ENCODE measurements at places on chromosomes 6 and 20. TPM values are rescaled to one million over a fixed set of nuclear protein-coding genes. Genes with fewer than 3 reads are reported as not detected.

DNA sequence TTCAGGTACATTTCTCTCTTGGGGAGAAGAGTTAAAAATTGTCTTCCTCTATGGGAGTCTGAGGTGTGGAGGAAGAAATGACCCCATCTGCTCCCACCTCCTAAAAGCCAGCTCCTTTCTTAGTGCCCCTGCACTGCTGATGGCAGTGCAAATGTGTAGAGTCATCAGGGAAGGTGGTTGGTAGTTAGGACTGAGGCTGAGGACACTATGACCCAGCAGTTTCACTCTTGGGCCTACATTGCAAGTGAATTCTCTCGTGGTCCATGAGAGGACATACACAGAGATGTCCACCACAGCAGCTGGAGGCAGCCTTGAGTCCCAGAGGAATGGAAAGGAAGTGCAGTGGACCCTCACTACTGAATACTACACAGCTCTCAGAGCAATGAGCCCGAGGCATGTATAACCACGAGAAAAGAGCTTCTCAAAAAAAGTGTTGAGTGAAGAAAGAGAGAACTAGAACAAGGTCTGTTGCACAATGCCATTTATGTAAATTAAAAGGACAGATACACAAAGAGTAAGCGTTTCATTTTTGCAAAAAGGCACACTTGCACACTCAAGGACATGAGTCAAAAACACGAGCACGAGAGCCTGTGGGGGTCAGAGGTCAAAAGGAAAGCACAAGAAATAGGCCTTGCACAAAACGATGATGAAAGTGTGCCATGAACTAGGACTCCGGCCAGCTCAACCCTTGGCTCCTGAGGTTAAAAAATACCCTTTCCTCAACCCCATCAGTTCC, 308.2 kb upstream of the PRND start:
- peaks cover 3% of the 10 kb centered on the region for H3K27me3 ChIP-seq
- H3K36me3 ChIP-seq = no peaks in the 10 kb centered on the region
- no peak for DNase-seq
- no peak overlapping the region for H3K27ac ChIP-seq
- H3K4me1 ChIP-seq = no peaks in the 10 kb centered on the region

PRDM1 gene
- polyA plus RNA-seq = 2.5 TPM

GCNT2 gene
- 2.4 TPM for polyA plus RNA-seq

- H3K4me3 ChIP-seq = no peak overlapping the region
- H3K4me1 ChIP-seq = no peaks in the 10 kb centered on the region
- DNase-seq = peak; percentile 13
- H3K36me3 ChIP-seq = no peaks in the 10 kb centered on the region
- no peaks in the 10 kb centered on the region for H3K27me3 ChIP-seq
Observed at GRCh38 chr6:97726378-97726777, 443.4 kb upstream of the MMS22L start.

WFDC12 gene
- polyA plus RNA-seq = not detected

GRCh38 chr6:156976216-156977127, 199.3 kb downstream of the ARID1B start:
- DNase-seq = peak; percentile 79
- H3K27ac ChIP-seq = peak overlapping the region; percentile 37
- no peaks in the 10 kb centered on the region for H3K27me3 ChIP-seq
- H3K36me3 ChIP-seq = no peaks in the 10 kb centered on the region

DNA sequence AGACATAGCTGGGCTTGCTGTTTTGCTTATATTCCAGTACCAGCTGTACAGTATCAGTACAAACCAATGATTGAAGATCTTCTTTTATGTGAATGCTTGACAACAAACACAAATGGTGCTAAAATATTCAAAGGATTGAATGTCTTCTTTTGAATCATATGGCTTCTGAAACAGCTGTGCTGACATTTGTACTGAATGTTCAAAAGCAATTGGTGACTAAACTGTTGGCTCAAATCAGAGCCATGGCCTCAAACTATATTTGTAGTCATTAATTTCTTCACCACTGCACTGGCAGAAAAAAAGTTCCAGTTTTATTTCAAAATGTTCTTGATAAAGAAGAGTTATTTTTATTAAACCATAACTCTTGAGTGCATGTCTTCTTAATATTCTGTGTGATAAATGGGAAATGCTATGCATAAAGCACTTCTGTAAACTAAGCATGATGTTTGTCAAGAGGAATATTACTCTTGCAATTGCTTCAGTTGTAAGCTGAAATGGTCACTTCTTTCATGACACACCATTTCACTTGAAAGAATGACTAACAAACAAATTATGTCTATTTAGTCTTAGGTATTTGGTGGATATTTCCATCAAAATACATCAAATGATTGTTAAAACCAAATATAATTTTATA, 45.9 kb upstream of the CENPW start:
- no peak for DNase-seq
- H3K4me3 ChIP-seq = no peak overlapping the region
- H3K4me1 ChIP-seq = no peaks in the 10 kb centered on the region
- H3K36me3 ChIP-seq = no peaks in the 10 kb centered on the region
- H3K27ac ChIP-seq = no peak overlapping the region
- no peaks in the 10 kb centered on the region for H3K27me3 ChIP-seq

GRCh38 chr20:56259948-56260347, 11.4 kb downstream of the MC3R start:
- H3K4me3 ChIP-seq = no peak overlapping the region
- no peak overlapping the region for H3K27ac ChIP-seq
- DNase-seq = no peak
- H3K36me3 ChIP-seq = no peaks in the 10 kb centered on the region
- no peaks in the 10 kb centered on the region for H3K27me3 ChIP-seq

PSORS1C1 gene
- 0.71 TPM for polyA plus RNA-seq

DNA sequence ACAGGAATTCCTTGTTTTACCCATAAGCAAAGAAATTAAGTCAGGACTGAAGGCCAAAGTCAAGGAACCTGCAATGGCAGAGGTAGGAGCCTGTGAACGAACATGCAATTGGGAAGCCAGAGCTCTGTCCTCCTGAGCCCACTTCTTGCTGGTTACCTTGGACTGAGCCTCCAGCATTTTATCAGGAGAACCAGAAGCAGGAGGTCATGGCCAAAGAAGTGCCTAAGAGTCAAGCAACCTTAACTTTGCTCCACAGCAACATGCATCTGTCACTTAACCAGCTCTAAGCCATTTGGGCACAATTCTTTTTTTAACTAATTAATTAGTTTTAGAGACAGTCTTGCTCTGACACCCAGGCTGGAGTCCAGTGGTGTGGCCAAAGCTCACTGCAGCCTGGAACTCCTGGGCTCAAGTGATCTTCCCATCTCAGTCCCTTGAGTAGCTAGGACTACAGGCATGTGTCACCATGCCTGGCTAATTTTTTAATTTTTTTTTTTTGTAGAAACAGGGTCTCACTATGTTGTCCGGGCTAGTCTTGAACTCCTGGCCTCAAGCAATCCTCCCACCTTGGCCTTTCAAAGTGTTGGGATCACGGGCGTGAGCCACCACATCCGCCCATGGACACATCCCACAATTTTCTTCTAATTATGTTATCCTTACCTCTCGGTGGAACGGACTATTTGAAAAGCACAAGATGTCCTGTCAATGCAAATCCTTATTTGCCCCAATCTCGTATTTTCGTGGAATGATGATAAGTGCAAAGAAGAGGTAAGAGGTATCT, 334.2 kb downstream of the CD83 start:
- H3K4me3 ChIP-seq = no peak overlapping the region
- H3K36me3 ChIP-seq = no peaks in the 10 kb centered on the region
- H3K27me3 ChIP-seq = peaks cover 2% of the 10 kb centered on the region
- H3K27ac ChIP-seq = no peak overlapping the region

WFDC5 gene
- polyA plus RNA-seq = not detected

DNA sequence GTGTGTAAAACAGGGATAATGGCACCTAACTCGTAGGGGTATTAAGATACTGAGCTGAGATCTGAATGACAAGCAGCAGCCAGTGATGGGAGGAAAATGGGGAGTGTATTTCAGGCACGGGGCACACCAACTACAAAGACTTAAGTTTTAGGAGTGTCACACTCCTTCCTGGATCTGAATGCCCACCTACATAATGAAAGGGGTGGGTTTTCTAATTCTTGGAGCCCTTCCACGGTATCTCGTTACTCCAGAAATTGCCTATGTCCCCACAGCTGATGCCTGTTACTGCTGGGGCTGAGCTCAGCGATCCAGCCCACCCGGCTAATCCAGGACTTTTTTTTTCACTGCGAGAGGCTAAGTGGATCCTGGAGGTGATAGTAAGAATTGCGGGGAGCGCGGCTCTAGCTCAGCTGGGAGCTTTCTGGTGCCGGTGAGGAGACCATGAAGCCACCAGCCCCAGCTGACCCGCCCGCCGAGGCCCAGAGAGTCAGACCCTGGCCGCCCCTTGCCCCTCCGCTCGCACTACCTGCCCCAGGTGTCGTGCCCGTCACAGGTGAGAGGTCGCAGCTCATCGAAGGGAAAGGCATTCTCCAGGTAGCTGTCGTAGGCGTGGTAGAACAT, 727 bp downstream of the EDEM2 start:
- no peak for DNase-seq
- peak overlapping the region; percentile 82 for H3K4me3 ChIP-seq
- peaks cover 11% of the 10 kb centered on the region for H3K36me3 ChIP-seq

DNA sequence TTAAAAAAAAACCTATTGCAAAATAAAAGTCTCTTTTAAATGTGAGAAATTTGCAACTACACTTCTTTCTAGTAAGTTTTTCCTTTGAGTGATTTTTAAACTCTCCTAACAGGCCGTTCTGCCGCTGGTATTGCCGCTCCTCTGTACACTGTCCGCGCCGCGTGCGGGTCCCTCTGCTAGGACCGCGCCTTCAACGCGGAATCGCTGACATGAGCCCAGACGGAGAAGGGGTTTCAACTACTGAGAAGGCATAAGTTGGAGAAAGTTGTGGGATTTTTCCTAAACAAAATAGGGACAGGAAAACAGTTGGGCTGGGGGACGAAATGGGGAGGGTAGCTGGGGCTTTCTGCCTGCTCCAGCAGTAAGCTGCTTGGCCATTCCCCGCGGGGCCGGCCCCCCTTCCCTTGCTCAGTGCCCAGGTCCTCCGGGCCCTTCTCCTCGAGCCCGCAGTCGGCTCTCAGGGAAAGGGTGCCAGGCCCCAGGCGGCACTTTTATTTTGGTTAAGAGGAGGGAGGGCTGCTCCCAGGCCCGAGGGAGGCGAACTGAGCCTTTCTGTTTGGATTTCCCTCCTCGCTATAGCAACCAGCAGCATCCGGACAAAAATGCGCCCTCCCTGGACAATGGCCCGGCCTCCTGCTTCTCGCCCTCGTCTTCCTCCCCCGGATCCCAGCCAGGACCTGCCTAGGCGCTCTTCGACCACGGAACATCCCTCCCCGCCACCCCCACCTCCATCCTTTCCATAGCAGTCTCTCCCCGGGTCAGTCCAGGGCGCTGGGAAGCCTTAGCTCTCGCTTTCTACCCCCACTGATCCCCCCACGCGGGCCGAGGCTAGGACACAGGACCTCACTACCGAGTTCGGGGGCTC, 6.8 kb upstream of the POU3F2 start:
- peaks cover 27% of the 10 kb centered on the region for H3K4me1 ChIP-seq
- DNase-seq = no peak
- H3K4me3 ChIP-seq = no peak overlapping the region
- no peak overlapping the region for H3K27ac ChIP-seq

- H3K4me3 ChIP-seq = no peak overlapping the region
- H3K36me3 ChIP-seq = no peaks in the 10 kb centered on the region
- no peak for DNase-seq
Observed at GRCh38 chr6:112296694-112297093, 42.3 kb upstream of the LAMA4 start.

MRAP2 gene
- 25.6 TPM for polyA plus RNA-seq

DNA sequence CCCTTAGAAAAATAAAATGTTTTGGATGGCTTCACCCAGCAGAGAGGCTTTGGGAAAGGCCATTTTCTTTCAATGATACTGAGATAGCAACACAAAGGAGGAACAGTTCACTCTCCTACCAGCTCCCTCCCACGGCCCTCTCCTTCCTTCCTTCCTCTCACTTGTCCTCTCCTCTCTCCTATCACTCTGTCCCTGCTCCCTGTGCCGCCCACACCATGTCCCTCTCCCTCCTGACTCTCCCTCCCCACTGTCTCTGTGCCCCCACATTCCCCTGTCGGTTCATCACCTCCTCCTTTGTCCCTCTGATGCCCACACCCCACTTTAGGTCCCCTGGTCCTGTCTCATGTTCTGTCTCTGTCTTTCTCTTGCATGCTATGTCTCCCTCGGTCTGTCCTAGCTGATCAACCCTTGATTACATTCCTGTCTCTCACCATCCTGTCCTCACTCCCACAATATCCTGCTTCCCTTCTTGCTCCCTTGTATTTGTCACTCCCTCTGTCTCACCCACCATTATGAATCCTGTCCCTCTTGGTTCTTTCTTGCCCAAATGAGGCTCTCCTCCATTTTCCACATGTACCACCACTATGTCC, 30.1 kb downstream of the ELMO2 start:
- no peaks in the 10 kb centered on the region for H3K27me3 ChIP-seq
- no peaks in the 10 kb centered on the region for H3K4me1 ChIP-seq
- H3K27ac ChIP-seq = no peak overlapping the region
- no peak for DNase-seq

MRPS18A gene
- polyA plus RNA-seq = 30.5 TPM

DNA sequence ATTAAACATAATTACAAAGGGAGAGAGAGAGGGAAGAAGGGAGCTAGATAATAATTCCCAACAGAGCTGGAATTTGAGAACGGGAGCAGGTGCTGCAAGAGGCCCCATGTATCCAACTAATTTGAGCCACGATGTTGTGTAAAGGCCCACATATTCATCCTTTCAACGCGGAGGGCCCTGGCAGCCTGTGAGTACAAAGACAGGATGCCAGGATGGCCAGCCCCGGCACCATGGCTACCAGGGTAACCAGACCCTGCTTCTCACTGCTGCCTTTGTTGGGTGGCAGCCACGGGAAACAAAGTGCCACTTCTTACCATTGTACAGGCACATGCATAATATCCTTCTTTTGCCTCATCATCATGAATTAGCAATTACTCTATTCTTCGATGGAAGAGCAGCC, 492.0 kb upstream of the NRSN1 start:
- H3K36me3 ChIP-seq = no peaks in the 10 kb centered on the region
- DNase-seq = no peak
- H3K4me3 ChIP-seq = no peak overlapping the region
- H3K4me1 ChIP-seq = no peaks in the 10 kb centered on the region

Measured in muscle of leg (tissue), 16 donors.